ENCODE measurements at places on chromosomes 2 and 18.

- no peak for DNase-seq
Observed at GRCh38 chr18:6731222-6731596, 1.7 kb downstream of the ARHGAP28 start.

DNA sequence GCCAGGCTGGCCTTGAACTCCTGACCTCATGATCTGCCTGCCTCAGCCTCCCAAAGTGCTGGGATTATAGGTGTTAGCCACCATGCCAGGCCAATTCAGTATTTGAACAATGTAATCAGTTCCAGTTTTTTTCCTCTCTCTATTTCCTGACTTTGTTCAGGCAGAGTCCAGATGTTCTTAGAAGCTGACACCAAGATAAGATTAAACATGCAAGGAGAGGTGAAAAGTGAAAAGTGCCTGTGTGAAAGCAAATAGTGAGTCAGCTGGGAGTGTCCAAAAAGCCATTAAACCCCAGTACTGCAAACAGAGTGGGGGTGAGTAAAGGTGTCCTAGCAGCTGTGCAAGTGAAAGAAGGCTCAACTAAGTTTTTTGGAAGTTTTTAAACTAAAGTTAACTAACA, 231.5 kb downstream of the PTH2R start:
- no peak for DNase-seq

DNA sequence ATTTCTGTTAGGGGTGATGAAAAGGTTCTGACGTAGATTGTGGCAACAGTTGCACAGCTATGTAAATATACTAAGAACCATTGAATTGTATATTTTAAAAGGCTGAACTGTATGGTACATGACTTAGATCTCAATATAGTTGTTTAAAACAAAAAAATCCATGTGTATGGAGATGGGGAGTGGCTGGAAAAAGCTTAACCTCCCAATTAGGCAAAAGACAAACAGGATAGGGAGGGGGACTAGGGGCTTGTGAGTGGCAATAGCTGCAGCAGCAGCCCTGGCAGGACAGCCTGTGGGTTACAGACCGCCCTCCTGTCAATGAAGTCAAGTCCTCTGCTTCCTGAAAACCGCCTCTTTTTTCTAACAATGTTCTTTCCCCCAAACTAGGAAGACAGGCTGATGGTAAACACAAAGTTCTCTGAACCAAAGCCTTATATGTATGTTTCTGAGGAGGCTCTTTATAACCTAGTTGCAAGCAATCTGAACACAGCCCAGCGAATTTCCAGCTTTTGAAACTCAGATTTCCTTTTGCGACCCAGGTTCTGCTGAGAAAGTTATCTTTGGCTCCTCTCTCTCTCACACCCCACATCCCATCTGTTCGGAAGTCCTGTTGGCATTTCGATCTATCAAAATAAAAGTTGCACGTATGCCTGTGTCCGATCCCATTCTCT, 10.3 kb downstream of the ATP8B1 start:
- DNase-seq: no peak

DNA sequence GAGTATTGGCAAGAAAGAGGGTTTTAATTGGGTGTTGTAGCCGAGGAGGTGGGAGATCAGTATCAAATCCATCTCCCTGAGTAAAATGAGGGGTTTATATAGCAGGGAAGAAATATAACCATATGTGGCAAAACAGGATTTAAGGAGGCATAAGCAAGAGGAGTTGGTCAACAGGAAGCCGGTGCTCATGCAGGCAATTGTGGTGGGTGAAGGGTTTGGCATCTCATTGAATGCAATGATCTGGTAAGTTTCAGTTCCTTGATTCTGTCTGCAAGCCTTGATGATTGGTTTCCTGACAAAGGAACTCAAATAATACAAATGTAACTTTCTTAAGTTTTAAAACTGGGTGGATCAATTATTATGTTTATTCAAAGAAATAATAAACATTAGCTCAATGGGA, 564.4 kb upstream of the LINC00305 start:
- no peak for DNase-seq

GRCh38 chr2:234146087-234146826, 95.8 kb downstream of the SPP2 start:
- DNase-seq: no peak

- no peak for DNase-seq
Observed at GRCh38 chr2:8438996-8439395, 242.9 kb upstream of the ID2 start.

- DNase-seq: no peak
Observed at GRCh38 chr2:36452260-36452659, 96.7 kb downstream of the CRIM1 start.

- no peak for DNase-seq
Observed at GRCh38 chr2:45836316-45836715, 184.8 kb downstream of the PRKCE start.

DNA sequence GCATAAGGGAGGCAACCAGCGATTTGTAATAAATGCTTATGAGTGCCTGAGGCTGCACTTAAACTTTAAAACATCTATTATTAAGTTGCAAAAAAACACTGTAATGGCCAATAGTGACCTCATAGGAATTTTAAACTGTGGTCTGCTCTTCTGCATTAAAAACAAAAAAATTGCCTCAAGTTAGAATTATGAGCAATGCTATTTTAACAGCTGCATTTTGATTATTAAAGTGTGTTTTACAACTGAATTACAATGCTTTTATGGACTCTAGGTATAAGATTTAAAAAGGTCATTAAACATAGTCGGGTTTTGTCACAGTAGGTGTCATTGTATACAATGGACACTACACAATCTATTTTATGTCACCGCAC, 528.7 kb upstream of the FANCL start:
- no peak for DNase-seq

- DNase-seq: no peak
Observed at GRCh38 chr2:231523451-231524285, 6.6 kb downstream of the NMUR1 start.

- no peak for DNase-seq
Observed at GRCh38 chr2:105556366-105556765, 157.5 kb upstream of the FHL2 start.

DNA sequence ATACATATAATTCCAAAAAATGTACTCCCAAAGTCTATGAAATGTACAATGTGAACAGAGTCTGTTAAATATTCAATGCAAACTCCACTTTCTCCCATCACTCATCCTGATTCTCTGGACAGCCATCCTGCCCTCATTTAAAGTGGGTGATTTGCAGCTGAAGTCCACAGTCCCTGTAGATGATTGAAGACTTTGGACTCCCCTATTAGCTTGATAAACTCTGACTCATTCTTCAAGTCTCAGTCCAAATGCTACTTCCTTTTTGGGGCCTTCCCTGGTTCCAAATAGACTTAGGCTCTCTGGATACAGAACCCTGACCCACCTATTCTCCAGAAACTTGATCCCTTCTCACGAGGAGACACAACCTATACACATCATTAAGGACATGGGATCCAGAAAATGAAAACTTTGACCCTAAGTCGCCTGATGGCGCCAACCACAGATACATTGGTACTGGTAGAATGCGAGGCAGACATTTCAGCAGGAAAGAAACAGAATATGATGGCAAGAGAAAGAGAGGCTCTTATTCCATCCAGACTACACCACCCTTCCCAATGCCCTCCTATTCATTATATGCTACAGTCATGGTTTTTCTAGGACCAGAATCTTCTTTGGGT, 122.7 kb downstream of the VIT start:
- no peak for DNase-seq

- no peak for DNase-seq
Observed at GRCh38 chr2:67451086-67451832, 54.1 kb downstream of the ETAA1 start.

DNA sequence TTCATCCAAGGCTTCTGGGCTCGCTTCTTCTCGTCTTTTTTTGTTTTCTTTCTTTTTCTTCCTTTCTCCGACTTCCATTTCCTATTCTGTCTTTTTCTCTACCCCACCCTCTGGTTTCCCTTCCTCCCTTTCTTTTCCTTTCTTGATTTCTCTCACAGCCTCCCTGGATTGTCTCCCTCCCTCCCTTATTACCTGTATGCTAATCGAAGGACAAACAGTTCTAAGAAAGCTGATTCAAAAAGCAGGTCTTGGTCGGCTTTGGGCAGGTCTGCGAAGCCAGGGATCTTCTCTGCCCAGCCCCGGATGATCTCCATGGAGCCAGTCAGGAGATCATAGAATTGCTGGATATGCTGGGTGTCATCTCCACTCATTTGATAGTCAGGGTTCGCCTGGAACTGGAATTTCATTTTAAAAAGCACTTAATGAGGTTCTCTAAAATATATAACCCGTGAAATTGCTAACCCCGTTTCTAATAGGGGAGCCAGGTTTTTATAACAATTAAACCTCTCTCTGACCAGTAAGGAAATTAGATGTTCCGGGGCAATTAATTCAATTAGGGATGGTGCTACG, 5.9 kb downstream of the NR4A2 start:
- DNase-seq: no peak

- no peak for DNase-seq
Observed at GRCh38 chr2:9135822-9136558, 70.6 kb upstream of the ASAP2 start.

- no peak for DNase-seq
Observed at GRCh38 chr2:67389286-67389685, 7.8 kb upstream of the ETAA1 start.

DNA sequence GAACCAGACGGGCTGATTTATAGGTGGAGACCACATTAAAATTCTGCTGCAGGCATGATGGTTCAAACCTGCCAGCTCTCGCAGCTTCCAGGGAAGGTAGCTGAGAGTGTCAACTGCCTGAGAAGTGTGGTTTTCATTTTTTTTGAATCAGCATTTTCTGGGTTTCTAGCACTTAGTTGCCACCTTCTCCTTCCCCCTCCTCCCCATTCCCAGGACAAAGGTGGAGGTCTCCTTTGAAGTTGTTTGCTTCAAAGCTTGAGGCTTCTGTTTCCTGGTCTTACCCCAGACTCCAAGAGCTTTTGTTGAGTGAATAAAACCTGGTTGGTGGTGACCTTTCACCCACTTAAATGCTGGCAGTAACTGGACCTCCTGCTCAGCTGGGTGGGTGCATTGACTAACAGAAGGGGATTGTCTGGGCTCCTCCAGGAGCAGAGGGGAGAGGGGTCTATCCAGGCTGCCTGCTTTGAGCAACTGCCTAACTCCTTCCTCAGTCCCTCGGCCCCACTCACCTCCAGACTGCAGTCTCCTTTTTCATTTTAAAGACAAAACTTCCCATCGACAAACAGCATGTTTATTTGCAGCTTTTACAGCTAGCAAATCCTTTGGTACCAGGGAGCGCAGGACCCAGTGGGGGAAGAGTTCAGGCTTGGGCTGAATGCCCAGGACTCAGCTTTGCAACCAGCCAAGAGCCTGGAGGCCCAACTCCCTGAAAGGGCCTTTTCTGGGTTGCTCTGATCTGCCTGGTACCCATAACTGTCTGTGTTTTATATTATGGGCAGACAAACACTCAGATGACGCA, 3.5 kb downstream of the RHOB start:
- DNase-seq: no peak

DNA sequence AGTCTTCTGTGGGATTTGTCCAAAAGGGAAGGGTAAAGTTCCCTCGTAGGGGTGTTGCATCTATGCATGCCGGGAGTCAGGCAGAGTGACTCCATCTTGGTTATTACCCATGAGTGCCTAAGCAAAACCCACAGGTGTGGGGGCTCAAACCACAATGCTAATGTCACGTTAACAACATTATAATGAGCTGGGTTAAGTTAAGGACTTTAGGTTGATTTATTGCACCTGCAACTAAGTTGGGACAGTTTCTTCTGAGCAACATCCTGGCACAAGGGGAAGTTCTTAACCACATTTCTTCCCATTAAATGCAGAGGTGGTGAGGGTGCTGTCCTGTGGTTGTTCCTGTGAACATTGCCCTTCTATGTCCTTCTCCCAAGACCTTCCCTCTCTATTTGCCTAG, 1596.8 kb upstream of the SLC39A10 start:
- DNase-seq: no peak

GRCh38 chr2:198706476-198707082, 751.2 kb downstream of the SATB2 start:
- no peak for DNase-seq

DNA sequence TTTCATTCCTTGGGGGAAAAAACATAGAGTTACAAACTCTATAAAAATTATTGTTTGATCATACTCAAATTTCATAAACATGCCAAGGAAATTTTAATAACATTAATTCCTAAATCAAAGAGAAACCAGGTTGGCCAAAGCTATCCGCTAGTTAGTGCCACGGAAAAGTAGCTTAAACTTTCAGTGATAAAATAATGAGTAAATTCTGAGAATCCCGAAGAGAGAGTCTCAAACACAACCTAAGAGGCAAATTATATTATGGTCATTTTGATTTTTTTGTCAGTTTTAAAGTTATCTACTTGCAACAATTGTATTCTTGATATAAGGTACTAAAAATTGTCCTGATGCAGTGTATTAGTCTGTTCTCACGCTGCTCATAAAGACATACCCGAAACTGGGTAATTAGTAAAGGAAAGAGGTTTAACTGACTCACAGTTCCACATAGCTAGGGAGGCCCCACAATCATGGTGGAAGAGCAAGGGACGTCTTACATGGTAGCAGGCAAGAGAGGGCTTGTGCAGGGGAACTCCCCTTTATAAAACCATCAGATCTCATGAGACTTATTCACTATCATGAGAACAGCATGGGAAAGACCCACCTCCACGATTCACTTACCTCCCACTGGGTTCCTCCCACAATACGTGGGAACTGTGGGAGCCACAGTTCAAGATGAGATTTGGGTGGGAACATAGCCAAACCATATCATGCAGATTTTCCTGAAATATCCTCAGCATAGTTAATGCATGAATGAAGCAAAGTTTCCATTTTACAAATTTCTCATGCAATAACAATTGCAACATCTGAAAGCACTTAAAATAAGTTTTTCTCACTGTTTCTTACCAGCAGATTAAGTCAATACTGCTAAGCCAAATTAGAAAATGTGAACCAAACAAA, 205.9 kb upstream of the STK17B start:
- DNase-seq: peak; percentile 47

- peak; percentile 80 for DNase-seq
Observed at GRCh38 chr2:234544659-234545611, 48.1 kb upstream of the ARL4C start.

DNA sequence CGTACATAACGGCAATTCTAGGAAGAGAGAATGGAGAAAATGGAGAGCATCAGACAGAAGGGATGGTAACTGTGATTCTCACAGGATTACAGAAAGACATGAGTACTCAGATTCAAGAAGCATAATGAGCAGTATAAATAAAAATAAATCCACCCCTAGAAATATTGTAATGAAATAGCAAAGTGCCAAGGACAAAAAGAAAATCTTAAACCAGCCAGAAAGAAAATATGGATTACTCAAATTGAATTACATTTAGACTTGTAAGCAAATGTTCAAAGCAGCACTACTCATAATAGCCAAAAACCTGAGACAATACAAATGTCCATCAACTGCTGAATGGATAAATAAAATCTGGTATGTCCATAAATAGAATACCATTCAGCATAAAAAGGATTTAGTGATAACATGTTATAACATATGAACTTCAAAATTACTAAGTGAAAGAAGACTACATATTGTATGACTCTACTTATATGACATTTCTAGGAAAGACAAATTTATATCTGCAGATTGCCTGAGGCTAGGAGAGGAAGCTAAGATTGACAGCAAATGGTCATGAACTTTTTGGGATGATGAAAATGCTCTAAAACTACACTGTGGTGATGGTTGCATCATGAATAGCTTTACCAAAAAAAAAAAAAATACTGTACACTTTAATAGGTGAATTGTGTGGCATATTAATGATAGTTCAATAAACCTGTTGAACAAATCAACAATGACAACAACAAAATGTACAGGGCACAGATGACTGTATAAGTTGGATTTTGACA, 63.4 kb upstream of the SPTBN1 start:
- no peak for DNase-seq
